ENCODE measurements at places on chromosomes 16 and 17. TPM values are rescaled to one million over a fixed set of nuclear protein-coding genes. Genes with fewer than 3 reads are reported as not detected.

GRCh38 chr16:89422905-89423630 is 67.3 kb downstream of the ANKRD11 start:
- H3K27ac ChIP-seq, result no peak overlapping the region
- no peaks in the 10 kb centered on the region for H3K27me3 ChIP-seq
- DNase-seq, result no peak

IL17C gene
- total RNA-seq, result not detected

DNA sequence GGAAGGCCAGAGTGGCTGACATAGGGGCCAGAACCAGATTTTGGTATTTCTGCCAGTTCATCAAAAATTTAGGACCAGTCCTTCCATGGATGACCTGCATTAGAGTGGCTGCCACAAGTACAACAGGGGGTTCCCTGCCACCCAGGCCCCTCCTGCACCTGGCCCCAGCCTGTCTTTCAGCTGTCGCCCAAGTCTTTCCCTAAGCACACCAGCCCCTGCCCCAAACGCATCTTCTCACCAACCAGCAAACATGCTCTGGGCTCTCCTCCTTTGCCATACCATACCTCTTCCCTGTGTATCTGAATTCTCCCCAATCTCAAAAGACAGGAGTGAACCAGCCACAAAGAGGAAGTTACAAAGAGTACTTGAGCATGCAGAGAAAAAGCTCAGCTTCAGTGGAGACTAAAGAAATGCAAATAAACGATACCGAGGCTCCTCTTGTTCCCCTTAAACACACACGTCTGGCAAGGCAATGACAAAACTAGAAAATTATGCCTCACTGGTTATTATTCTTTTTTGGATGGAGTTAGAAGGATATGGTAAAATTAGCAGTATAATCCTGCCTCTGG is 130.6 kb downstream of the DYNLRB2 start:
- no peak for DNase-seq
- H3K27me3 ChIP-seq, result no peaks in the 10 kb centered on the region
- no peak overlapping the region for H3K27ac ChIP-seq
- no peaks in the 10 kb centered on the region for H3K36me3 ChIP-seq

USP43 gene
- total RNA-seq, result 0.32 TPM

GRCh38 chr17:50604513-50604912 is 30.2 kb upstream of the ABCC3 start:
- no peaks in the 10 kb centered on the region for H3K36me3 ChIP-seq
- peak overlapping the region; percentile 22 for H3K4me3 ChIP-seq
- H3K27ac ChIP-seq, result no peak overlapping the region
- H3K4me1 ChIP-seq, result no peaks in the 10 kb centered on the region

GP1BA gene
- total RNA-seq, result not detected

AHSP gene
- not detected for total RNA-seq

Data from breast epithelium (tissue), 4 donors.